ENCODE measurements at places on chromosomes 3 and 15.
A peak's percentile ranks its signal among the peaks of the same experiment; 100 is the strongest.

DNA sequence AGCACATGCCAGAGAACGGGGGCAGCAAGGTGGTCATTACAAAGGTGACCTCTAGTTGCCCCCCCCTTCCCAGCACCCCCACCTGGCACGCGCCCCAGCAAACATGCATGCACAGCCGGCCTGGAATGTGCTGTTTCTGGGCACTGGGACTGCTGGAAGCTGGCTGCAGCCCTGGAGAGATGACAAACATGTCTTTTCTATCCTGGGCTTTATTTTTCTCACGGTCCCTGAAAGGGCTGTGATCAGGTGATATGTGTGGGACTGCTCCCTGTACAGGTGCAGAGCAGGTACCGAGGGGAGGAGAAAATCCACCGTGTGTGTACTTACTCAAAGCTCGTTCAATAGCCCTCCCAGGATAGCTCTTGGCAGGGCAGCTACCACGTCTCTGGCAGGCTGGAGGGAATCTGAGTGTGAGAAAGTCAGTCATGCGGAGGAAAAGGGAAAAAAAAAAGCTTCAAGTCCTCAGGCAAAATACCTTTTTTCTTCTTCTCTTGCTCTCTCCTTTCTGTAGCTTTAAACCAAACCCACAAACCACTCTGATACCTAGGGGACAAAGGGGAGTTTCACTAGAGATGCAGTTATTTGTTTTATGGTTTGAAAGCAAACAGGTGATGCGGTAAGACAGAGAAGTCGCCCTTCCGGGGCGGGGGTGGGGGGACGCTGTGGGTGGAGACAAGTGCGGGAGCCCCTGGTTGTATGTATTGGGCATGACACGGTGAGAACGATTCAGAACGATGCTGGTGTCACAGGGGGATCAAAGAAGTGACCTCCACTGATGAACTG is 5.0 kb upstream of the HES1 start:
- DNase-seq, result no peak

GRCh38 chr3:126986001-126986400 is 3.1 kb downstream of the PLXNA1 start:
- DNase-seq, result no peak

DNA sequence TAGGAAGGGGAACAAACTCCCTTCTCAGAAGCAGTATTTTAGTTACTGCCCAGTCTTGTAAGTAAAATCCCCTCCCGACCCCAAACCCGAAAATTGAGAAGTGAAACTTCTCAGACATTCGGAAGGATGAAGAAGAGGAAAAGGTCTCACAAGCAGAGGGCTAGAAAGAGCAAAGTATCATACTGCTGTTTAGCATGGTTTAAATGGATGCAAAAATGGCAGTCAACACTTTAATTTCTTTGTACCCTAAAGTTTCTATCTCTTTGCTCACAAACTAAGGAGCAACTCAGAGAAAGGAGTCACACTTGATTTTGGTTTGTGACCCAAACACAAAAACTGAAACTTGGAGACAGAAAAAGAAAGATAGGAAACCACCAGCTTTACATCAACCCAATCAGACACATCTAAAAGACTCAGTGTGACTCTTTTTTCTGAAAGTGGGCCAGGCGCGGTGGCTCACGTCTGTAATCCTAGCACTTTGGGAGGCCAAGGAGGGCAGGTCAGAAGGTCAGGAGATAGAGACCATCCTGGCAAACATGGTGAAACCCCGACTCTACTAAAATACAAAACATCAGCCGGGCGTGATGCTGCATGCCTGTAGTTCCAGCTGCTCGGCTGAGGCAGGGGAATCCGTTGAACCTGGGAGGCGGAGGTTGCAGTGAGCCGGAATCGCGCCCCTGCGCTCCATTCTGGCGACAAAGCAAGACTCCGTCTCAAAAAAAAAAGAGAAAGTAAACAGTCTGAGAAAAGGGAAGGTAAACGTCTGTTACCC is 63.2 kb upstream of the ATP11B start:
- no peak for DNase-seq

- no peak for DNase-seq
Measured at GRCh38 chr15:25690673-25691543, 172.2 kb downstream of the ATP10A start.

- peak; percentile 25 for DNase-seq
Measured at GRCh38 chr3:12135029-12135657, 23.6 kb downstream of the TIMP4 start.

DNA sequence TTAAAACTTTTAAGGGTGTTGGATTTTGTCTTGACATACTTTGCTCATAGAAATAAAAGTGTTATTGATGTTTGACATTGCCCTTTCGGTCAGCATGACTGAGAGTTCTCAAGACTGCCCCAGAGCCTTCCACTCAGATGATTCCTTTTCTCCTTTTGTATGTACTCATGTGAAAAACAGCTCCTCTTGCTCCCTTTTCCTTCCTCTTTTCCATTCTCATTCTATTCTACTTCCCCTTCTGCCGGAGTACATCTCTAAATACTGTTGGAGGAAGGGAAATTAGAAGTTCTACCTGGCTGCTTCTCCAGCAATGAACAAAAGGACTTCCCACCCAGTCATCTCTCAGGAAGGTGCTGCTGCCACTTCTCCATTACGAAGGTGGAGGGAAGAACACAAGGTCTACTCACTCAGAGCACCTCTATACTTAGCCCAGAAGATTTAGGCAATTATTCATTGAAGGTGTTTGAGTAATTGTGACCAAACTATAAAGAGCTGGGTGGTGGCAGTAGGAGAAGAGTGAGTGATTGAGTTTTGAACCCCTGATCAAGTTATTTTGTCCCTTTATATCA is 163.8 kb upstream of the MBNL1 start:
- DNase-seq, result no peak

DNA sequence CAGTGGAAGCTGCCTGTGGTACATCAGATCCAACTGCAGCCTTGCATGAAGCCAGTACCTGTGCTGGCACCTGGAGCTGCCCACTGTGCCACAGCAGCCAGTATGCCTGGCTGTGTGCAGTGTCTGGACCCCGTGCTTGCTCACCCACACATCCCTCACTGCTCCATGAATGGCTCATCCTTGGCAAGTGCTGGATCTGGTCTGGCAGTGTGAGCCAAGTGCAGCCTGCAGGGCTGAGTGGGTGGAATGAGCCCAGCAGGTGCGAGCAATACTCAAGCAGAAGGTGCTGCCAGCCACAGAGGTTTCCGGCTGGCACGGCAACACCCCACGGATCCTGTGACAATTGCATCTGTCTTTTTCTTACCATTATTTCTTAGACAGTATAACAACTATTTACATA is 488.2 kb upstream of the ROBO2 start:
- no peak for DNase-seq

- DNase-seq, result no peak
Measured at GRCh38 chr3:184050217-184050847, 2.5 kb upstream of the HTR3C start.

DNA sequence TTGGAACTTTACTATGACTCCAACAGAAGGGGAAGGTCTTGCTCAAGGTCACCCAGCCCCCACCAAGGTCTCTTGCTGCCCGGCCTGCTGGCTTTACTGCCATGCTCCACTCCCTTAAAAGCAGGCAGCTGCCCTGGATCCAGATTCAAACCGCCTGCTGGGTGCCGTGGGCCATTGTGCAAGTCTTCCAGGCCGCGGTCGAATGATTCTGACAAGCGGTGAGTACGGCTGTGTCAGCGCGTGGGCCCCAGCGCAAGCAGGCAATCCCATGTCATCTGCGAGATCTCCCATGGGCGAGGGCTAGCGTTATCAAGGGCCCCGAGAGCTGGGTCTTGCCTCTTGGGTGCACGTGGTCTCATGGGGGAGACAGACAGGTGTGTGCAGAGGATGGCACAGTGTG is 37.6 kb downstream of the CORO2B start:
- no peak for DNase-seq

- no peak for DNase-seq
Measured at GRCh38 chr15:91892436-91892835, 38.9 kb downstream of the SLCO3A1 start.

GRCh38 chr15:32861761-32862160 is 144.0 kb downstream of the GREM1 start:
- no peak for DNase-seq

- DNase-seq, result no peak
Measured at GRCh38 chr3:120102674-120103073, 8.4 kb upstream of the GSK3B start.

DNA sequence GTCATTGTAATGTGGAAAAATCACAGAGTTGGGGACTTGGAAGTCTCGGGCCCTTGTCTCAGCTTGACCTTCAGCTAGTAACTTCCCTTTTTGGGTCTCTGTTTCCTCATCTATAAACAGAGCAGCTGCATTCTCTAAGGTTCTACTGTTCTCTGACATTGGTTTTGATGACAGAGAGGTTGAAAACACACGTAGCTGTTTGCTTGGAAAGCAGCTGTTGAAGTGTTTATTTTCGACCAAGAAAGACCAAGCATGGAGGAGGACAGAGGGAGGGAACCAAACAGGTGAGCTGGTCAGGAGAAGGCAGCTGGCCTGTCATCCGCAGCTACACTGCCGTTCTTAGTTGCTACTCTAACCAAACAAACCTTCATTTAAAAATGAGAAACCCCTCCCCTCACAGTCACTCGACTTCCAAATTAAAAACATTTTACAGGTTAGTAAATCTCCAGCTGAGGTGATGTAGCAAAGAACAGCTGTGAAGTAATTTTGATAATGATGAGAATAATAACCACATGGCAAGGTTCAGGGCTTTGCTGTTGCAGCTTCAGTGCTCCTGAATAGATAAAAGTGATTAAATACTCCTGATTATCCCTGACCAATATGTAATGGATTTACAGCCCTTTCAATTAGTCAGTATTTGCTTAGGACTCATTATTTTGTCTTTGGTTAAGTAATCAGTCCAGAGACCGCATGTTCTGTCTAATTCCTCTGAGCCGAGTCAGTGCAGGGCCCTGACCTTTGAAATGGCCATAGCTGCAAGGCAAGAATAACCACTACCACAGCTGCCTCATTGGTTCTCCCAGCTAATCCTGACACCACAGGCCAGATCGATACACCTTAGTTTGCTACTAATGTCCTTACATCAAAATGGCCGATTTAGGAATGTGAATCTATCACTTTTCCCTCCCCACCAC is 65.3 kb downstream of the MEIS2 start:
- DNase-seq, result no peak

DNA sequence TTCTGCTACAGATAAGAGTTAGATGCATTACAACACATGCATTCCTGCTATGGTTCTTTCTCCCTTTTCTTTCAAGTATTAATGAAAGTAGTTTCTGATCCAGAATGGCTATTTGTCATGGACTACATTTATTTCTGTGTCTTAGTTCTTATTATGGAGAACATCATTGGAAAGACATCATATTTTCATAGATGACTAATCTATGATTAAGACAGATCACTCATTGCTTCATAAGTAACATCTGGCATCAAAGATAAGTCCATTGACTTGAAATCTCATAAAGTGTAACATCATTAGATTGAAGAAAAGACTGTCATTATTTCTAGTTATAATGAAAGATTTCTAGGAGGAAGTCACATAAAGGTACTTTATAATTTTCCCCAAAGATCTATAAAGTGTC is 366.7 kb downstream of the NSUN3 start:
- no peak for DNase-seq
